ENCODE measurements at places on chromosomes 7 and 10.

GRCh38 chr10:23094786-23095403 lies 484 bp upstream of the MSRB2 start:
- DNase-seq = no peak

- DNase-seq = no peak
Observed at GRCh38 chr7:25964483-25964991, 187.5 kb upstream of the NFE2L3 start.

- no peak for DNase-seq
Observed at GRCh38 chr7:15073301-15073700, 170.8 kb upstream of the DGKB start.

- DNase-seq = peak; percentile 79
Observed at GRCh38 chr10:52308251-52309031, 5.6 kb upstream of the DKK1 start.

DNA sequence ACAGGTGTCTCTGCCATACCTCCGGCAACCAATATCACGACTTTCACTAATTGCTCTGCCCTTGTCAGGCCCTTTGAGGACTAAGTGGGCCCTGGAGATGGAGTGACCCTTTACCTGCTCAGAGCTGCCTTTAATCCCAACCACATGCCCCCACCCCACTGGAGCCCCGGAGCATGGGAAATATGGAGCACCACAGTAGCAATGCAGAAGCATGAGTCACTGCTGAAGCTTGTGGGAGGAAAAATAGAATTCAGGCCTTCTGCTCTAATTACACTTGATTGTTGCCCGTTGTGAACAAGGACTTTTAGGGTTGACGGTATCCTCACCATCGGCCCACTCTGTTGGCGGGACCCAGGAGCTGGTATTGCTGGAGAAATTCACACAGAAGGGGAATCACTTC lies 52.5 kb upstream of the FRMD4A start:
- DNase-seq = no peak

- DNase-seq = no peak
Observed at GRCh38 chr7:121810831-121811672, 61.9 kb upstream of the PTPRZ1 start.

- no peak for DNase-seq
Observed at GRCh38 chr7:54769203-54769602, 10.2 kb upstream of the SEC61G start.

GRCh38 chr7:22962775-22963350 lies 51.1 kb downstream of the HYCC1 start:
- no peak for DNase-seq

- no peak for DNase-seq
Observed at GRCh38 chr7:31059551-31059950, 7.4 kb downstream of the ADCYAP1R1 start.

DNA sequence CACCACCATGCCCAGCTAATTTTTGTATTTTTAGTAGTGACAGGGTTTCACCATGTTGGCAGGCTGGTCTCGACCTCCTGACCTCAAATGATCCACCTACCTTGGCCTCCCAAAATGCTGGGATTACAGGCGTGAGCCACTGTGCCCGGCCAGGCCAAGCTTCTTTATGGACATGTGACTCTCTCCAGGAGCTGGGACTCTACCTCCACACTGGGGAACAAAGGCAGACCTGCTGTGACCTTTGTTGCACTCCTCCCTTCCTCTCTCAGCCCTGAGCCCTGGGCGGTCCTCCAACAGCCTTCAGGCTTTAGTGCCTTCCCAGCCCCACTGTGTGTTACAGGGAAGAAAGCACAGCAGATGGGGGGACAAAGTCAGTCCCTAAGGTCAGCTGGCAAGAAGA lies 55.0 kb upstream of the DUSP5 start:
- peak; percentile 9 for DNase-seq

DNA sequence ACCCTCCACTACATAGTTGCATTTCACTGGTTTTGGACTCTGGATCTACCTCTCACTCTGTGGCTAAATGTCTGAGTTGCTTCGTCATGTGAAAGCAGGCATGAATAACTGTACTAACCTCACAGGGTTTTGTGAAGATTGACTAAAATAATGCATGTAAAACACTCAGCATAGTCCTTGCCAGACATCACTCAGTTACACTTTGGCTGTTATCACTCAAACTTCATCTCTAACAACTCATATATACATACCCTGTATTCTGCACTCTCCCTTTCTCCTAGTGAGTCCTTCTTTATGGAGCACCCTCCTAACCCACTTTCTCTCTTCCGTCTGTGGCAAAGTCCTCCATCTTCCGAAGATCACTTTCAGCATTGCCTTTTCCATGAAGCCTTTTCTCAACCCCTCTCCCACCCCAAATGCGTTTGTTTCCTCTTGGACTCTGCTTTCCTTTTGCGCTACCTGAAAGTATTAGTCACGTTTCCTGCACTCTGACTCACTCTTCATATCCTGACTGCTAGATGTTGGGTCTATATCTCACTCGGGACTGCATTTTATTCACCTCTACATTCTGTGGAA lies 72.6 kb downstream of the OSBPL3 start:
- DNase-seq = no peak

GRCh38 chr7:88545663-88546062 lies 213.8 kb upstream of the ZNF804B start:
- DNase-seq = no peak

DNA sequence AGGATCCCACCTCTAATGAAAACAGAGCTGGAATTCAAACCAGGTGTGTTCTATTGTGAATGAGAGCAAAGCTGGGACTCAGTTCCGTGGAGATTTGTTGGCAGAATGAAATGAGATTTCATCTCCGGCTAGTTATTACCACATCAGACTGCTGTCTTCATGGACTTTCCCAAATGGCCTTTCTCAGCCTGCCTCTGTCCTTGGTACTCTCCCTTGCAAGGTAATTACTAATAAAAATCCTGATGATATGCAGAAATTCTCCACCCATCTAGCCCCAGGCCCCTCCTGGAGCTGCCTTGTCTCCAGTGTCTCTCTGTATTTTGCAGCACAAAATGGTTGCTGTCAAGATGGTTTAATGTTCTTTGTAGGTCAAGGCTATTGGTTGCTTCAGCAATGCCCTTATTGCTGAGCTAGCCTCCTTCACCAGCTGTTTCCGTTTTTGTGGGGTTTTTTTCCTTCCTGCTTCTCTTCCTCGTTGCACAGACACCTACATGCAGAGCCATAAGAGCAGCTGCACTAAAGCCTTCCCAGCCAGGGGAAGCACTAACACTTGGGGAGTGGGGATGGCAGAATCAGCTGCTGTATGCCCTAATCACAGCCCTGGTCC lies 185.0 kb upstream of the GHITM start:
- DNase-seq = no peak

GRCh38 chr10:16887565-16887964 lies 70.3 kb upstream of the RSU1 start:
- no peak for DNase-seq

GRCh38 chr10:8065651-8066050 lies 11.2 kb downstream of the GATA3 start:
- DNase-seq = no peak

Data from right forelimb (tissue), 1 donor.